ENCODE measurements at places on chromosomes 6 and 20.

GRCh38 chr6:11853678-11854407 is 75.2 kb upstream of the ADTRP start:
- no peak for DNase-seq

GRCh38 chr20:62570897-62571668 is 71.2 kb upstream of the SLCO4A1 start:
- no peak for DNase-seq

DNA sequence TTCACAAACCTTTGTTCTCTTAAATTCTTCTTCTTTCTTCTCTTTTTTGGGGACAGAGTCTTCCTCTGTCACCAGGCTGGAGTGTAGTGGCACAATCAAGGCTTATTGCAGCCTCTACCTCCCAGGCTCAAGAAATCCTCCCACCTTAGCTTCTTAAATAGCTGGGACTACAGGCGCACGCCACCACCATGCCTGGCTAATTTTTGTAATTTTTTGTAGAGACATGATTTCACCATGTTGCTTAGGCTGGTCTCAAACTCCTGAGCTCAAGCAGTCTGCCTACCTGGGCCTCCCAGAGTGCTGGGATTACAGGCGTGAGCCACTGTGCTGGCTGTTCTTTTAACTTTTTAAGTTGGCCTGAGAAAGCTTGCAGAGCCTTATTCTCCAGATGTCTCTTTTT is 48.0 kb downstream of the NCOA3 start:
- no peak for DNase-seq

- no peak for DNase-seq
Observed at GRCh38 chr20:4875578-4876067, 125.7 kb downstream of the SLC23A2 start.

DNA sequence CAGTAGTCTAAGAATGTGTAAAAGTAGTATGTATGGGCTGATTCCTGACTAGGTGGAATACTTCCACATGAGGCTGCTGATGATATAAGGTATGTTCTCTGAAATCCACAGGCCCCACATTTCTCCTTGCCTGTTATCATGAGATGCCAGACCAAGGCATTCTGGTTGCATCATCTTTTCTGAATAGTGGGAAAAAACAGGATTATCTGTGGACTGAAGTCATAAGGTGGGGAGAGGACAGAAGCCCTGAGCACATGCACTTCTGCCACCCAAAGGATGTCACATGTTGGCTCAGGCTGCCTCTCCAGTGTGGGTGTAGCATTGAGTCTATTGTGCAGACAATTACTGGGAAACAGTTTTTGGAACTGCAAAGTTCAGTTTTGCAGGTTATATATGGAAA is 184.5 kb upstream of the RAB32 start:
- DNase-seq = no peak

Data from SW 1271 (cell line).